Stimulated activated CD4-positive, alpha-beta T cell treated with anti-CD3 and anti-CD28 coated beads, Interleukin-4, amount 100 ng/mL, for 24 hours (primary cell): ENCODE measurements at places on chromosomes 11 and 22.

GRCh38 chr11:65777241-65777640 lies 3.5 kb downstream of the AP5B1 start:
- DNase-seq, result no peak

DNA sequence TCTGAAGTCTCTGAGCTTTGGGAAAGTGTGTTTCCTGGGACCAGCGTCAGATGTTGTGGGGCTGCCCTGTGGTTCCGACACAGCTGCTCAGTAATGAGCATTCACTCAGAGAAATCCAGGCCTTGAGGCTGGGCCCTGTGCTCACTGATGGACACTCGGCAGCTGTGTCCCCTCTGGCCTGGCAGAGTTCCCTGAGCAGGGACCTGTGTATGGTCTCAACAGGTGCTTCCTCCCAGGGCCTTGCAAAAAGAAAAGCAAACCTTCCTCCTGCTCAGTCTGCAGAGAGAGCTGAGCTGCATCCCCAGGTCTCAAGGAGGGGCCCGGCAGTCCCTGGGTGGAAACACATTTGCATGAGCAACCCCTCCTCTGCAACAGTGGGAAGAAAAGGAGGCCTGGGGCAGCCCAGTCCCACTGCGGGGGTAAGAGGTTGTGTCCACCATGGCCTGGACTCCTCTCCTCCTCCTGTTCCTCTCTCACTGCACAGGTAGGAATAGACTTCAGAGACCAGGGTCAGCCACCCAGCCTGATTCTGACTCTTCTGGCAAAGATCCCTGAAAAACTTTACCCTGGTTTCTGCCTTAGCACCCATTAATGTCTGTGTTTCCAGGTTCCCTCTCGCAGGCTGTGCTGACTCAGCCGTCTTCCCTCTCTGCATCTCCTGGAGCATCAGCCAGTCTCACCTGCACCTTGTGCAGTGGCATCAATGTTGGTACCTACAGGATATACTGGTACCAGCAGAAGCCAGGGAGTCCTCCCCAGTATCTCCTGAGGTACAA lies 131.2 kb downstream of the VPREB1 start:
- DNase-seq, result no peak

DNA sequence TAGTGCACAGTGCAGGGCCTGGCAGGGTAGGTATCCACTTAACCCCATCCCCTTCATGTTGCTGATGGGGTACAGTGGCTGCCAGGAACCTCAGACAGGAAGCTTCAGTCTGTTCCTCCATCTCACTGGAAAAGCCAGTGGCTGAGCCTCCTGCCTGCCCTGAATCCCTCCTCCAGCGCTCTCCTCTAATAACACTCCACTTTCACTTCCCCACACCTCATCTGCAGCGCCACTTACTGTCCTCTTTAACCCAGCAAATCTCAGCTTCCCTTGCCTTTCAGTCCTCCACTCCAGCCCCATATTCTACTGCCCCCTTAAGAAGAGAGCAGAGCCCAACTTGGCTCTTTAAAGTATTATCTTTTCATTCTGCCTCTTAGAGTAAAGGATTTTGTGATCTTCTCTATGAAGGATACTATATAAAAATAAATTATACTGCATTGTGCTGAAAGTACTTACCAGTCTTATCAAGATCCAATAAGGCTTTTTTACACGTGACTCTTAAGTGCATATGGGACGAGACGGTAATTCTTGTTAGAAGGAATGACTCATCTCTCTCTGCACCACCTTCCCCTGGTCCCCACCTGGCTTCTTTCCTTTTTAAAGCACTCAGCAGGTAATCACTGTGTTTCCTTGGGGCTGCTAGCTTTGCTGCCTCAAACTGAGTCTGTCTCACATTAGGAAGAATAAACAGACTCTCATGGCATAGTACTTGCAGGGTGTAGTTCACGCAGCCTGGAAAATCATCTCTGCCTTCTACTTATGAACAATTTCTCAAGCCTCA lies 238.0 kb upstream of the NARS2 start:
- DNase-seq, result no peak

DNA sequence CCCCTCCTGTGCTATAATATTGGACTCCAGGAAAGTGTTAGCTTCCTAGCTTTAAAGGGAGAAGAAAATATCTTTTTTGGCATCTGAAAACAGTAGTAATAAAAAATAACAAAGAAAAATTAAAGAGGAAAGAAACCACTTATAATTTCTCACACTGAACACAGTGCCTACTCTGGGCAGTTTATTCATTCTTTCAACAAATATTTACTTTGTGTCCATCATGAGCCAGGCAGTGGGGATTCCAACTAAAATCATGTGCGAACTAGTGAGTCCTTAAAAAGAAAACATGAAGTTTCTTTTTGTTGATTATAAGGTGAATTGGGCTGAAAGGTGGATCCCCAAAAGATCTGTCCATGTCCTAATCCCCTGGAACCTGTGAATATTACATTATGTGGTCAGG lies 16.0 kb upstream of the ELF5 start:
- DNase-seq, result no peak

DNA sequence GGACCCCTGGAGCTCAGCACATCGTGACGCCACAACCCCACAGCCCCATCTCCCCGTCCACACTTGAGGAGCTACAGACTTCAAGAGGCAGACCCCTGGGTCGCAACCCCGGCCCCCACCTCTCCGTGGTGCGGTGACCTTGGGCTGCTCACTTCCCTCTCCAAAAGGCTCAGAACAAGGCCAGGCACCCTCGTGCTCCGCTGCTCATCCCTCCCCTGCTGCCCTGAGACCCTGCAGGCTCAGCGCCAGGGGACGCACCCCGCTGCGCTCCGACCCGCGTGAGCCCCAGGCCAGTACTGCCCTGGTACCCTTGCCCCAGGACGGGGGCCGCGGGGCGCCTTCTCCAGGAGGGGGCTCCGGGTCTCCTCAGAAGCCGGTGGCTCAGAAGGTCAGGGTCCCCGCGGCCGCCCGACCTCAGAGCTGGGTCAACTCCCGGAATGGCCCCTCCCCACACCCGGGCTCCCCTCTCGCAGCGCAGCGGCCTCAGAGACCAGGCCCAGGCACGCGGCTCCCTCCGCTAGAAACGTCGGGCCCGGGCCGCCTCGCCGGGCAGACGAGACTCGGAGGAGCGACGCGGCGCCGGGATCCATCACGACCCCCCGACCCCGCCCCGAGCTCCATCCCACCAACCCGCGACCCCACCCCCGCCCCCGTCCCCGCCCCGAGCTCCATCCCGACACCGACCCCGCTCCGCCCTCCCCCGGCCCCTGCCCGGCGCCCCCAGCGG lies 563 bp downstream of the GATD1 start:
- no peak for DNase-seq

GRCh38 chr11:126764231-126764630 lies 236.3 kb downstream of the KIRREL3 start:
- DNase-seq, result no peak

GRCh38 chr11:82811369-82811768 lies 77.7 kb upstream of the FAM181B start:
- DNase-seq, result no peak

DNA sequence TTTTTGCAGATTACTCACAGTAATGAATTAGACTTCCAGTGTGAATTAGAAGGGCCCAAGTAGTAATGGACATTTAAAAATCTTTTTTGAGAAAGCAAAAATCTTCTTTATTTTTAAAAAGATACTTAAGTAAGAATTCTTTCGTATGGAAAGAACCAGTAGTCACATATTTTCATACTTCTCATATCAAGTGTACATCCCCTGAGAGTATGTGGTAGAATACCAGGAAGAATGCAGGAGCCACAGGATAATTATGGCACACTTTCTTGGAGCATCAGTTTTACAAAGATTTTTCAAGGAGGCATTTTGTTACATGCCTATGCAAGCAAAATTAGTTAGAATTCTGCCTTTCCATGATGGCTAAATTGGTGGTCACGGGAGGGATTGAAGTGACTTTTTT lies 28.1 kb downstream of the POLD3 start:
- no peak for DNase-seq

DNA sequence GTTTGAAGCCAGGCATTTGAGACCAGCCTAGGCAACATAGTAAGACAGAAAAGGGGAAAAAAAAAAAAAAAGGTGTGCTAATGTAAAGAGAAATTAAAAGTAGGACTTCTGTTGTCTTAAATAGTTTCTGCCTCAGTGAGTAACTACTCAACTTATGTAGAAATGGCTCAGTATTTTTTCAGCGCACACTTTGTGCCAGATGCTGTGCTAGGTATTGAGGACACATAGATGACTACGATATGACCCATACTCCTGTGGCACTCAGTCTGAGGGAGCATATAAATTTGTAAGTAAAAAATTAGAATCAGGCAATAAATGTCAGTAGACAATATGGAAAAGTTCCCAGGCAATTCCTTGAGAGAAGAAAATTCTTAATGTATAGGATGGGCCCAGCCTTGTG lies 93.9 kb downstream of the YAP1 start:
- no peak for DNase-seq

DNA sequence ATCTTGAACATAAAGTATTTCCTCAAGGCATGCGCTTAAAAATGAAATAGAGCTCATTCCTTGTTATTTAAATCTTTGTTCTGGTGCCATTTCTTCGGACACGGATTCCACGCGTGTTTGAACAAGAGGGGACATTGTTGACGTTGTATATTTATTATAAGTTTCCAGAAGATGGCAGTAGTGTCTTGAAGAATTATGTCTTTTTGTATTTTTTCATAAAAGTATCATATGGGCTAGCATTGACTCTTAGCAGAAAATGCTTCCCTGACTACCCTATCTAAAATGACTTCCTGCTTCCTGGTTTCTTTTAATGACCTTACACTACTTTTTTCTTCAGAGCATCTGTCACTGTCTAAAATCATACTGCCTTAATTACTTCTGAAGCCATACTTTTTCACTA lies 20.4 kb downstream of the BIRC2 start:
- no peak for DNase-seq

- no peak for DNase-seq
Measured at GRCh38 chr11:11607772-11608171, 14.0 kb downstream of the GALNT18 start.

- DNase-seq, result no peak
Measured at GRCh38 chr11:112655371-112655770, 305.8 kb upstream of the NCAM1 start.

DNA sequence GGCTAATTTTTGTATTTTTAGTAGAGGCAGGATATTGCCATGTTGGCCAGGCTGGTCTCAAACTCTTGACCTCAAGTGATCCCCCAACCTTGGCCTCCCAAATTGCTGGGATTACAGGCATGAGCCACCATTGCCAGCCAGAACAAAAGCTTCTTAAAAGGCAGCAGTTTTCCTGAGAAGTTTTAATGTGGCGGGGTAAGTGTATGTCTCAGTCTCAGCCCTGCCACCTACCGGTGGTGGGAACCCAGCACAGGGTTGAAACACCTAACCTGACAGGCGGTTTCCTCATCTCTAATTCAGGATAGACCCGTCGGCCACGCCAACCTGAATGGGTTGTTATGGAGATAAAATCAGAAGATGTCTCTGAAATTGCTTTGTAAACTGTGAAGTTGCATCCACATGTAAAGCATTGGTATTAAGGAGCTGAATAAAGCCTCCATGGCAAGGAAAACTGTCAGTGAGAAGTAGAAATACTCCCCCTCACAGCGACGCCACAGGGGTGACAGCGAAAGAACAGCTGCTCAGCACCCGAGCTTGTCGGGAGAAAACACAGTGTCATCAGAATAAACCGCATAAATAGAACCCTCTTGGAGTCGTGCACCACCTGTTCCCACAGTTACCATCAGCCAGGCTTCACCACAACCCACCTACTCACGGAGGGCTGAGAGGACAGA lies 165.9 kb upstream of the NCAM1 start:
- no peak for DNase-seq

- no peak for DNase-seq
Measured at GRCh38 chr22:28935713-28936112, 52.3 kb downstream of the ZNRF3 start.

- no peak for DNase-seq
Measured at GRCh38 chr11:77233011-77233410, 68.5 kb downstream of the GDPD4 start.

GRCh38 chr11:119432484-119433357 lies 9.7 kb upstream of the THY1 start:
- no peak for DNase-seq

GRCh38 chr22:45709866-45710265 lies 38.2 kb downstream of the ATXN10 start:
- no peak for DNase-seq

DNA sequence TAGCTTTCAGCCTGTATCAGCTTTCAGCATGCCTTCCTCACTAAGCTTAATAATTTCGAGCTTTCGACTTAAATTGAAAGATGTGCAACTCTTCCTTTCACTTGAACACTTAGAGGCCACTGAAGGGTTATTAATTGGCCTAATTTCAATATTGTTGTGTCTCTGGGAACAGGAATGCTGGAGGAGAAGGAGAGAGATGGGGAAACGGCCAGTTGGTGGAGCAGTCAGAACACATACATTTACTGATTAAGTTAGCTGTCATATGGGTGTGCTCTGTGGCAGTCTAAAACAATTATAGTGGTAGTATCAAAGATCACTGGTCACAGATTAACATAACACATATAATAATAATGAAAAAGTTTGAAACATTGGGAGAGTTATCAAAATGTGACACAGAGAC lies 106.2 kb downstream of the LRRC32 start:
- no peak for DNase-seq

DNA sequence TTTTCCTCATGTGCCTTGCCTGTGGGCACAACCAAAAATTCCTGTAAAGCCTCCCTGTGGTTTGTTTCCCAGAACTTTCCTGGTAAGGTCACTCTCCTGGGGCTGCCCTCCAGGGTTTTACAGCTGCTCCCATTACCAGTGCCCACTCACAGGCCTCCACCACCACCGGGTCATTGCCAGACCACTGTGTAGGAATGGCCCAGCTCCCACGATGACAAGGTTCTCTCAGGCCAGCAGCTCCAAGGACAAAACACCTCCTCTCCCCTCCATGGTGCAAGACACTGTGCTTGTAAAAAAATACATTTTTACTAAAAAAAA lies 96.1 kb upstream of the AKIP1 start:
- DNase-seq, result no peak

- DNase-seq, result no peak
Measured at GRCh38 chr11:3228445-3228829, 3.8 kb downstream of the MRGPRE start.

- no peak for DNase-seq
Measured at GRCh38 chr22:42969348-42969975, 45.5 kb downstream of the PACSIN2 start.

GRCh38 chr11:16738947-16739815 lies 734 bp downstream of the C11orf58 start:
- DNase-seq, result no peak

DNA sequence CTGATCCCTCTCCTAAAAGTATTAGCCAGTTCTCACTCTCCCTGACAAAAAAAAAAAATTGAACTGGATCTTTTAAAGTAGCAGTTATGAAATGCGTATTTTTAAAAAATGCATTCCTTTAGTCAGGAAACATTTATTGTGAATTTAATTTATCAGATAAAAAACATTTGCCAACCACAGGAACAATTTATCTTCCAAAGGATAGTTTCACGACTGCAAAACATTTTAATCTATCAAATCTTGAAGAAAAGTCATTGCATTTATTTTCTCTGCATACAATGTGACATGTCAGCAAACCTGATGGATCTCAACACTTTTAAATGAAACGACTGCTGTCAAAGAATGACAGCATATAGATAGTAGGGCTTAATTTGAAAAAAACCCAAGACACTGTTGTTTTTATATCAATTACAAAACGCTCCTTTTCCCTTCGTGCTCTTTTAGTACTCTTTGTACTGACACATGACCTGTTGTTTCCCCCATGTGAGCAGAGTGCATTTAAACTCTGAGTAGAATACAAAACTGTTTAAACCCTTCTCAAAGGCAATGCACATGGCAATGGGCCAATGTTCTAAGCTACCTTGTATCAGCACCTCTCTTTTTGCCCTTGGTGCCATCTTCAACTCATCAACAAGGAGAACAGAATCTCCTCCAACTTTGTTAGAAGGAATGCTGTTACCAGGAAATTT lies 107.0 kb downstream of the ATG16L2 start:
- no peak for DNase-seq

GRCh38 chr11:86869531-86869930 lies 69.2 kb downstream of the PRSS23 start:
- no peak for DNase-seq
